ENCODE measurements at places on chromosomes 11 and 22. TPM values are rescaled to one million over a fixed set of nuclear protein-coding genes. Genes with fewer than 3 reads are reported as not detected.

The LRRC75B gene
- total RNA-seq, result 3.8 TPM

The MMP8 gene
- not detected for total RNA-seq

The ZBTB16 gene
- 9.3 TPM for total RNA-seq

The ISX gene
- total RNA-seq, result not detected

The CFAP300 gene
- not detected for total RNA-seq

The LMO2 gene
- total RNA-seq, result 23.7 TPM

Measured in mammary microvascular endothelial cell (primary cell).